Heart left ventricle (tissue), 16 donors: ENCODE measurements at places on chromosomes 6 and 20.

DNA sequence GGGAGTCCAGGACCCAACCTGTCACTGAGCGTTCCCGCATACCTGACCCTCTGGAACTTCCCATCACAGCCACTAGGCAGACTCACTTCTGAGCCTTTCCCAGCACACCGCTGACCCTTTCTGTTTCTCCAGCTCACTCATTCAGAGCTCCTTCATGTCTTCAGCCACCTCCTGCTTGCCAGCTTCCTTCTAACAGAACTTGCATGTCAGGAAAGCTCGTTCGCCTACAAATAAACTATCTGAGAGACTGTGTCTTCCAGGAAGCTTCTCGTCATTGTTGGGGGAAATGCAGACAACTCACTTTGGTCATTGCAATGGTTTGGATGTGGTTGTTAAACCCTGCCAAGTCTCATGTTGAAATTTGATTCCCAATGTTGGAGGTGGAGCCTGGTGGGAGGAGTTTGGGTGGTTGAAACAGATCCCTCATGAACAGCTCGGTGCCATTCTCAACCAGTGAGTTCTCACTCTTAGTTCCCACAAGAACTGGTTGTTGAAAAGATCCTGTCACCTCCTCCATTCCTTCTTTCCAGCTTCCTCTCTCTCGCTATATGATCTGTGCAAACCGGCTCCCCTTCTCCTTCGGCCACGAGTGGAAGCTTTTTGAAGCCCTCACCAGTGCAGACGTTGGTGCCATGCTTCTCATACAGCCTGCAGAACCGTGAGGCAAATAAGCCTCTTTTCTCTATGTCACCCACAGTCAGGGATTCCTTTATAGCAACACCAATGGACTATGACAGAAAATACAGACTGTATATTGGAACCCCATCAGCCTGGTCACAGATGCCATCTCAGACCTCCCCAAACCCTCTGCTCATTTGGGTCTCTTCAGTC lies 1.4 kb upstream of the MUC21 start:
- no peak for DNase-seq

- DNase-seq: no peak
Observed at GRCh38 chr6:66128243-66128642, 421.2 kb upstream of the EYS start.

GRCh38 chr6:111220383-111221031 lies 133.2 kb downstream of the SLC16A10 start:
- no peak for DNase-seq

DNA sequence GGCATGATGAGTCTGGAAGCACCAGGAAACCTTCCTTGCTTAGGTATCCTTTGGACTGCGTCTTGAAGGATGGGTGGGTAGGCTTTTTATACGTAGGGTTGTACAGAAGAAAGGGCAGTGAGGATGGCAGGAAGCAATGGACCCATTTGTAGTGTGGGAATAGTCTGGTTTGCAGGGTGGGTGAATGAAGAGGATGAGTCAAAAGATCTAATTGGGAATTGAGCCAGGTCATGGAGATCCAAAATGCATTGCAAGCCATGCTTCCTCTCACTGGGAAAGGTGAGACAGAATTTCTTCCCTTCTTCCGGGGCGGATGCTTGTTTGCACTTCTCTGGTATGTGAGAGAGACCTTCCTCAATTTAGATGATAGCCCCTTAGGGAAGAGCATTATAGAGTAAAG lies 10.1 kb upstream of the BTBD3 start:
- DNase-seq: no peak

- no peak for DNase-seq
Observed at GRCh38 chr6:106422534-106422933, 62.0 kb downstream of the CRYBG1 start.

DNA sequence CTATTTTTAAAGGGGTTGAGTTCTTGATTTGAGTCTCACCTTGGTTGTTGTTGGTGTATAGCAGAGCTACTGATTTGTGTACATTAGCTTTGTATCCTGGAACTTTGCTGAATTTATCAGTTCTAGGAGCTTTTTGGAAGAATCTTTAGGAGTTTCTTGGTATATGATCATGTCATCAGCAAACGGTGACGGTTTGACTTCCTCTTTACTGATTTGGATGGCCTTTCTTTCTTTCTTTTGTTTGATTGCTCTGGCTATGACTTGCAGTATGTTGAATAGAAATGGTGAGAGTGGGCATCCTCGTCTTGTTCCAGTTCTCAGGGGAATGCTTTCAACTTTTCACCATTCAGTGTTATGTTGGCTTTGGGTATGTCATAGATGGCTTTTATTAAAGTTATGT lies 64.0 kb downstream of the CDYL start:
- no peak for DNase-seq
